NCI-H510A (cell line): ENCODE measurements at places on chromosomes 4 and X.

GRCh38 chrX:49273181-49273727 lies 3.7 kb downstream of the PPP1R3F start:
- DNase-seq = no peak

DNA sequence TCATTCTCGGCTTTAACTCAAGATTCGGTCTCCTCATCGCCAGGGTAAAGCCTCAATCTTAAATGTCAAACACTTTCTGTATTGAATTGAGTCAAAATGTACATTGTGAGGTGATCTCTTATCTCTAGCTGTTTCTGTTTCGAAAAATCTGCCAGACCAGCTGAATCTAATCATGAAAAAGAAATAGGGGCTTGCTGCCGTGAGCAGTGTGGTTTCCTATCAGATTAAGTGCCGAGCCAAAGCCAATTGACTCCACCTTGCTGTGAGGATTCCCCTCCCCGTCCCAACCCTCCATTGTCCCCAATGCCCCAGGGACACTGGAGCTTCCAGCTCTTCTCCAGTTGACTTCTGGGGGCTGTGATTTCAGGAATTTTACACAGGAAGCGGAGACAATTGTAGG lies 12.5 kb upstream of the CRLF2 start:
- DNase-seq = no peak

DNA sequence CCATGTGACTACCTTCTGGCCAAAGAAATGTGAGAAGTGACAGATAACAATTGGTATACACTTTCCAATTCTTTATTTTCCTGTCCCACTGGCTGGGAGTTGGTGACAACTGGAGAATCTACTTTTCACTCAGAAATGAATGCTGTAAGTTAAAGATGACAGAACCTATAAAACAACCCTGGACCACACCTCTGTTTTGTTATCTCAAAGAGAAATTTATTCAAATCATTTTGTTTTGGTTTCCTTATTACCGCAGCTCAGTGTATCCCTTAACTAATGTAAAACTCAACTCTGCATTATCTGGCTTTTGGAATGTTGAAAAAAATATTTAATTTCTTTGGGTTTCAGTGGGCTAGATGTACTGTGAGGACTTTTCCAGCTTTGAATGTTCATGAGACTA lies 469.8 kb downstream of the PCDH7 start:
- DNase-seq = no peak

GRCh38 chr4:173001571-173001970 lies 167.0 kb upstream of the GALNT7 start:
- DNase-seq = no peak

DNA sequence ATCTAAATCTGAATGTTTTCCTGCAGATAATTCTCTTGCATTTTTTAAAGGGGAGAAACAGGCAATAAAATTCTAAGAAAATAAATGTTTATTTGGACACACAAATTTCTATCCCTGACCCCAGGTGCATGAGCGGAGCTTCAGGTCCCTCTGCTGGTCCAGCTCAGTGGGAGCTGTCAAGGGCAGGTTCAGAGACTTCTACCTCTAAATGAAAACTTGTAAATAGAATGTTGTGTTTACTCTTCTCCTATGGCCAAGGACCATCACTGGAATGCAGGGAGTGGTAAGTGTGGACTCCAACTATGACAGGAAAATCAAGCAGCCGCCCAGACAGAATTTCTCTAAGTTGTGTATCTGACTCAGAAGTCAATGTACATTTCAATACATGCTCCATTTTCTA lies 148.6 kb upstream of the TTC29 start:
- no peak for DNase-seq

GRCh38 chr4:78606530-78607095 lies 55.0 kb downstream of the ANXA3 start:
- no peak for DNase-seq

- DNase-seq = no peak
These were observed 77.5 kb downstream of the MID1IP1 start for GRCh38 chrX:38878641-38879340.

- DNase-seq = no peak
These were observed 42.1 kb downstream of the VAMP7 start for GRCh38 chrX:155923200-155923599.

GRCh38 chr4:107902715-107903114 lies 28.6 kb upstream of the CYP2U1 start:
- no peak for DNase-seq

GRCh38 chrX:102624105-102624504 lies 24.8 kb downstream of the ARMCX5 start:
- no peak for DNase-seq

GRCh38 chrX:22666441-22666840 lies 333.3 kb upstream of the DDX53 start:
- DNase-seq = no peak

- DNase-seq = no peak
These were observed 122.2 kb downstream of the NHS start for GRCh38 chrX:17497193-17497592.

GRCh38 chrX:42098900-42099299 lies 175.5 kb upstream of the CASK start:
- DNase-seq = no peak

GRCh38 chr4:187286525-187286924 lies 562.9 kb upstream of the FAT1 start:
- DNase-seq = no peak

DNA sequence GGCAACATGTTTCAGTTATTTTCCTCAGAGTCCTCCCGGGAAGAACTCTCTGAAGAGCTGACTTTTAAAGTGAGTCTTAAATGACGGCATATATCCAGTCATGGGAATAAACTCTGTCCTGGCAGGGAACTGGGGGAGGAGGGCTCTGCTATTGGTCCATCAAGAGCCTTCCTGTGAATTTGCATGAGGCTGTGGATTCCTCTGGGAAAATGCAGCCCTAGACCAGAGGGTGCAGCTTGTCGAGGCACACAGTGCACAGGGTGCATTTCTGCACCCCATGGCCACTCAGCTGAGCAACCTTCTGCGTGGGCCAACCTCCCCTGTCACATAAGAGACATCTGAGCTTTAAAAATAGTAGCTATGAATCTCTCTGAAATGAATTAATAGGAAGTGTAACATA lies 360.0 kb downstream of the GALNTL6 start:
- no peak for DNase-seq

DNA sequence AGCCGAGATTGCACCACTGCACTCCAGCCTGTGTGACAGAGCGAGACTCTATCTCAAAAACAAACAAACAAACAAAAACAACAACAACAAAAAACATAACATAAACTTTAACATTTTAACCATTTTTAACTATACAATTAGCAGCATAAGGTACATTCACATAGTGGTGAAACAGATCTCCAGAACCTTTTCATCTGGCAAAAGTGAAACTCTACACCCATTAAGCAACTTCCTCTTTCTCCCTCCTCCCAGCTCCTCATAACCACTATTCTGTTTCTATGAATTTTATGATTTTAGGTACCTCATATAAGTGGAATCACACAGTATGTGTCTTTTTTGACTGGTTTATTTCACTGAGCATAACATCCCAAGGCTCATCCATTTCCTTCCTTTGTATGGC lies 103.6 kb downstream of the FAM13A start:
- DNase-seq = no peak

GRCh38 chr4:37892641-37893040 lies 1.8 kb downstream of the TBC1D1 start:
- no peak for DNase-seq

GRCh38 chrX:15404401-15405096 lies 20.3 kb upstream of the VEGFD start:
- no peak for DNase-seq
